Activated naive CD4-positive, alpha-beta T cell treated with anti-CD3 and anti-CD28 coated beads for 36 hours (primary cell): ENCODE measurements at places on chromosomes 16 and 17.
A peak's percentile ranks its signal among the peaks of the same experiment; 100 is the strongest.

GRCh38 chr17:66235377-66235994 lies 6.3 kb upstream of the APOH start:
- no peak for DNase-seq

DNA sequence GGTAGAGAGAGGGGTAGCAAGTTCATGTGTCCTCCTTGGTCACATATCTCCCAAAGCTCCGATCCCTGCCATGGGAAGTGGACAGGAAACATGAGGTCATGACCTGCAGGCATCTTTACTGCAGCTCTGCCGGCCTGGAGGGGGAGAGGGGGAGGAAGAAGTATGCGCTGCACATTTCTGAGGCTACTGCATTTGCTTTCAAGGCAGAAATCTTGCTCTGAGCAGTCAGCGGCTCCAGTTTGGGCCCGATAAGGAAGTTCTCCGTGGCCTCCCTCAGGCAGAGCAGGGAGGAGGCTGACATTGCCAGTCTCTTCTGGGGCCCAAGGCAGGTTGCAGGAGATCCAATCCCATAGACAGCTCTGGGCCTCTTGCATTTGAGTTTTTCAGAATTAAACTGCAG lies 1.5 kb upstream of the NHERF1 start:
- DNase-seq: no peak

- no peak for DNase-seq
These were observed at the start of gene USP22 for GRCh38 chr17:21042458-21043295. USP22 (minus strand) TSS chr17:21043011; CDS start chr17:21042835, 176 bp downstream.

- no peak for DNase-seq
These were observed 5.7 kb downstream of the TK2 start for GRCh38 chr16:66544016-66544757.

GRCh38 chr16:10756574-10756973 lies 12.9 kb downstream of the NUBP1 start:
- no peak for DNase-seq

- no peak for DNase-seq
These were observed 70.8 kb downstream of the SNX11 start for GRCh38 chr17:48178317-48178716.

DNA sequence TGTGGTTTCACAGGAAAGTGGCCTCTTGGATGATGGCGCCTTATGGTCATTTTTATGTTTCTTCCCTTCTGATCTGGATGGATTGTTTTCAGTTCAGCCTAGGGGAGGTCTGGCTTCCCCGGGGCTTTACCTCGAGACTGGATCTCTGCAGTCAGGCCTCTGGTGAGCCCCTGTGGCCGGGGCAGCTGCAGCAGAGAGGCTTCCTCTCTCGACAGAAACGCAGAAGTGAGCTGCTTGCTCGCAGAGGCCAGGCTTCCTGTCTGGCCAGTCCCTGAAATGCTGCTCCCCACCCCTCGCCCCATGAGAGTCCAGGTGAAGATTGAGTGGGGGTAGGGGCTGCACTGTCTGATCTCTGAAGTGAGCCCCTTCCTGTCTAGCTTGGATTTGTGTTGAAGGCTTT lies 44.0 kb downstream of the PLCG2 start:
- no peak for DNase-seq

- no peak for DNase-seq
These were observed 112.1 kb upstream of the CNTNAP4 start for GRCh38 chr16:76164970-76165558.

DNA sequence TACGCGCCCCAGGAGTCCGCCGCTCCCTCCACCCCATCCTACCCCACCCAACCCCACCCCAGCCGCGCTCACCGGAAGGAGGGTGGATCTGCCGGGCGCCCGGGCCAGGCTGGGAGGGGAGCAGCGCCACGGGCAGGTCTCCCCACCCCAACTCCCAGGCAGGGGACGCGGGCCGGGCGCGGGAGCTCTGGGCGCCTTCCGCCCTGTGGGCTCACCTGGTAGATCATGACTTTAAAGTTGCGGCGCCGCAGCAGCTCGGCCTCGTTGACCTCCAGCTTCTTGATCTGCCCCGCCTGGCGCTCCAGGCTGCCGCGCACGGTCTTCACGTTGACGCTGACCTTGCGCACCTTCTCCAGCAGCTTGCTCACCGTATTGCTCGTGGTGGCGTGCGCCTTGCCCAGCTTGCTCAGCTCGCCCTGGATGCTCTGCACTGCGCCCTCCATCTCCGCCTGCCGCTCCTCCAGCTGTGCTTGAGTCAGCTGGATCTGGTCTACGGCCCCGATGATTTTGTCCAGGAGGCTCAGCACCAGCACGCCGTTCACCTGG lies 571 bp downstream of the CAVIN1 start:
- DNase-seq: peak; percentile 46
